ENCODE measurements at places on chromosomes 2 and 18.

GRCh38 chr2:212998626-212999359 lies 152.6 kb downstream of the IKZF2 start:
- no peak for DNase-seq

- DNase-seq, result no peak
Measured at GRCh38 chr2:53770264-53770663, 2.7 kb downstream of the CHAC2 start.

DNA sequence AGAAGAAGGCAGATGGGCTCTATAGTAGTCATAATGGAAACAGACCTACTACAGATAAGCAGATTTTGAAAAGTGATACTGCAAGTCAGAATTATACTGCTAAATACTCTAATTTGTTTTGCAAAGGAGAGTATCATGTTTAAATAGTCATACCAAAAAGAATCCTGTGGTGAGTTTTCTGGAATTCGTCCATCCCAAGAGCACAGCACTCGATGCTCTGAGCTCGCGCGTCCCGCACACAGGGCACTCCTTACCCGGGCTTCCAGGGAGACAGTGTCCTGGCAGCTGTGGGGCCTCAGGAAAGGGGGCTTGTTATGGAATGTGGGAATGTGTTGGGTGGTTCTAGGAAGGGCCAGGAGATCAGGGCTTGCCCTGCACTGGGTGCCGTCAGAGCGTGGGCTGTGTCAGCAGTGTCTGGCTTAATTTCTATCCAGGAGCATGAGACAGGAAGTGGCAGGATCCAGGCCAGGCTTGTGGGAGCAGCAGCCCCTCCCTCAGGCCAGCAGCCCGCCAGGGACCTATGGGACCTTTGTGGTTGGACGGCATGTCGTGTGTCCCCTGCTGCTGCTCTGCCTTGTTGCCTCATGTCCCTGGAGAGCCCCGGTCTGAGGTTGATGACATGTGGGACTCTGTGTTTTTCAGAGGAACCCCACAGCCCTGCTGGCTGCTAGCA lies 193.2 kb upstream of the TPO start:
- DNase-seq, result no peak

DNA sequence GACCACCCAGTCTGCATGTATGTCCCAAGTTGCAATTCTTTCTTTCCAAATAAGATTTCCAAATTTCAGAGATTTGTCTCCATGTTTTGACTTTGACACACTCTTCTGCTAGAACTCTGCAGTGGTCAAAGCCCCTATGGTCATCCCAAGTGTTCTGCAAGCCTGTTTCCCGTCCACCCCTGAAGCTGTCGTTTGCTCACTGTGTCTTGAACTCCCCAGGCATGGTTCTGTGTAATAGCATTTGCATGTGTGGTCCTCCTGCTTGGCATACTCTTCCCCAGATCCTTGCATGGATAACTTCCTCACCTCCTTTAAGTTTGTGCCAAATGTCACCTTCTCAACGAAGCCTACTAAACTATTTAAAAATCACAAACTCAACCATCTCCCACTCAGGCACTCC lies 3.9 kb upstream of the MTLN start:
- DNase-seq, result no peak

DNA sequence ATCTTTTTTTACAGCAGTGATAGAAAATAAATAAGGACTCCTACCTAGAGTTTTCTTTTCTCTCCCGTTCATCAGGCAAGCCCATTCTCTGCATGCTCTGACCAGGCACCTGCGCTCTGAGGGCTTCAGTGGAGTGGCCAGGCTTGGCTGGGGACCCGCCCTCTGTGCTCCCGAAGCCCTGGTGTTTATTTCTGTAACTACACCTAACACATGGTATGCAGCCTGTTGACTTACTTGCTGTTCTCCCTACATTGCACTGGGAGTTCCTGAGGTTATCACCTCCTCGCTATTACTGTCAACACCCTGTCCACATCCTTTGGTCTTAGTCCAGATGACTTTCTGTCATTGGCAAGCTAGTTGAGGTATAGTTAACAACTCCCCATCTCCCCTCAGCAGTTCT lies 317.7 kb downstream of the LPIN1 start:
- DNase-seq, result no peak

GRCh38 chr2:28997237-28997846 lies 16.2 kb downstream of the TOGARAM2 start:
- DNase-seq, result no peak

DNA sequence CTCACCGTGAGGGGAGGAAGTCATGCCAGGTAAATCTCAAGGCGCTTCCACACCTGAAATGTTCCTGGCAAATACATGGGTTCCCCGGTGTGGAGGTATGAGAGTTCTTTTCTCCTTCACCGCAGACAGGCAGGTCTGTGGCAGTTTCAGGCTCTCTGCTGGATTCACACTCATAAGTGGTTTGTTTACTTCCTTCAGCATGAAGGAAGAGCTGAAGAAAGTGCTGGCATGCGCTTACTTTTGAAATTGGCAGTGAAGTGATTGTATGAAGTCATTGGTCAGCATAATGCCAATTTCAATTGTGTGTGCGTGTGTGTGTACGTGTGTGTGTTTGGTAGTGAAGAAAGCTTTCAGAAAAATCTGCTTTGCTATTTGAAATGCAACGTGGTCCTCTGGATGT lies 43.4 kb downstream of the RNF144A start:
- DNase-seq, result no peak

GRCh38 chr2:28507796-28508764 lies 12.2 kb downstream of the PLB1 start:
- DNase-seq, result no peak

- DNase-seq, result no peak
Measured at GRCh38 chr2:95058989-95059641, 33.6 kb downstream of the MAL start.

- no peak for DNase-seq
Measured at GRCh38 chr2:54310961-54311360, 54.9 kb upstream of the TSPYL6 start.

DNA sequence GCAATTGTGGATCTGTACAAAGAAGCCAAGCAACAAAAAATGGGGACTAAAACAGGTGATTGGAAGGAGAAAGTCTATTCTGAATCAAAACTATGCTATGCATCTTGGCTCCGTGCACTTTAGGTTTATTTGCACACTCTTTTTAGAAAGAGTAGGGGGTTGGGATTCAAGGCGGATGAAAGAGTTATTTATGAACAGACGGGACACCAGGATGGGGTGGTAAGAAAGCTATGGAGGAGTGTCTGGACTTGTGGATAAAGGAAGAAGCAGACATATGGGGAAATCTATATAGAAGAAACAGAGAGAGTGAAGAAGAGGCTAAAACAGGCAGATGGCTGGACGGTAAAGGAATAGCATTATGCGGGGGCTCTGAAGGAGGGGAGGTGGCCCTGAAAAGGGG lies 57.8 kb downstream of the TCF4 start:
- no peak for DNase-seq

DNA sequence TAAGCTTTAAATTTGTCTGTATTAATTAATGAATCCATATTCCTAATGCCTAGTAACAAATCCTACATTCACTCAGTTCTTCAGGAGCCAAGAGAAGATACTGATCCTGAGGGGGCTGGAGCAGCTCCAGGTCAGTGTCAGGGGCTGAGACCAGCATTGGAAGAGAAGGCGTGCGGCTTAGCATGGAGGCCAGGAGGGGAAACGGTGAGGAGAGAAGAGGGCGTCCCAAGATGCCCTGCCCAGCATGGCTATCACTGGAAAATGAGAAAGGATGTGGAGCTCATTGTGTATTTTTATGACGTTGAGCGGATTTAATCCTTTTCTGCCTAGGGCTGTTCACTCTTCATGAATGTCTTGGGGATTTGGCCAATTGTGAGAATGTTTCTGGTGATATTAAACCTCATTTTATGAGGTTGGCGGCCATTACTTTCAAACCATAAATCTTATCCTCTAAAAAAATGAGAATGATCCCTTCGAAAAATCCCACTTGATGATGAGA lies 131.7 kb downstream of the KCTD1 start:
- no peak for DNase-seq

DNA sequence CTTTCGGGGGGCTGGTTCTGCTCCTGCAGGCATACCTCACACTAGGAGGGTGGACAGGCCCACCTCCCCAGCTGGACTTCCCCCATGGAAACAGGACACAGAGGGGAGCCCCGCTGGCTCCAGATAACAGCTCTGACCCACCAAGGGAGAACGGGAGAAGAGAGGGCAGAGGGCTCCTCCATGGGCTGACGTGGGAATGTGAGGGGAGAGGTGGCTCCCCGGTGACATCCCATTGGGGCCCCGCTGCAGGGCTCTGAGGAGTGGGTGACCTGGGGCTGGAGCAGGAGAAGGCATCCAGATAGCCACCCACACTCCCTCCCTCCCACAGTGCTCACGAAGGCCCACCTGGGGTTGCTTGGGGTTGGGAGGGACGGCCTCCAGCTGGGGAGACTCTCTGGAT lies 45.9 kb downstream of the FBLN7 start:
- DNase-seq, result no peak

GRCh38 chr2:9555297-9556120 lies at the start of gene ADAM17:
ADAM17 (minus strand) TSS chr2:9555830; CDS start chr2:9555605, 225 bp downstream.
- peak; percentile 98 for DNase-seq

DNA sequence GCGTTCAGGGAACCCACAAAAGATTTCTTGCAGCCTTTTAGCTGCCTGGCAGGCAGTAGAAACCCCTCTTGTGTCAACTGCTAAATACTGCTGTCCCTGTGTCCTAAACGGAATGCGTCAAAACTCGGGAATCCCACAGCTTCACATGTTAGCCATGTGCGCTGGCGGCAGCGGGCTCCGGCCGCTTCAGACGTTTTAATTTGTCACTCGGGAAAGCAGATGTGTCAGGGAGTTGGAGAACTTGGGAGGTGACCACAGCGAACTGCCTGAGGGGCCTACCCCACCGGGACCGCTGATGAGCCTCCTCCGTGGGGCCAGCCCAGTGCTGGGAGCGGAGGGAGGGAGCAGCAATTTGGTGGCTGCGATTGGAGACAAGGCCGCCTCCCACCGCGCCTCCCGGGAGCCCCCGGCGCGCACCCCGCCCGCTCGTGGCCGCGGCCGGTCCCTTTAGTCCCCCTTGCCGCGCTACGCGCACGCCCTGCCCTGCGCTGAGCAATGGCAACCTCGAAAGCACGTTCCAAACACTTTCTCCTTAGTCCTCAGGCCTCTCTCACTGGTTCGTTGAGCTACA lies 146.1 kb upstream of the SATB2 start:
- DNase-seq, result no peak

DNA sequence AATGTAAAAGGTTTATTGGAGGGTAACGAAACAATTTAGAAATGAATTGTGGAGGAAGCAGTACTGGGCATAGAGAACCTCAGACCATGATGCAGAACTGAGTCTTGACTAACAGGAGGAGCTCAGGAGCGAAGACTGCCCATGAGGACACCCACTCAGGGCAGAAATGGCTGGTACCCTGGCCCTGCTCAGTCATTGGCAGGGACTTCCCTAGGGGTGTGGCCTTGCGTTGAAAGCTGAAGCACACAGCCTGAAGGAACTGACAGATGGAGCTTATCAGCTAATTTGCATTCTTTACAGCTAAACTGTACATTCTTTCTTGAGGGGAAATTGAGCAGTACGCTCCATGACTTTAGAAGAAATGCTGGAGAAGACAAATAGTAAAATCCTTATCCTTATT lies 57.1 kb downstream of the PDK1 start:
- DNase-seq, result no peak

GRCh38 chr2:180983468-180984242 lies 3.2 kb downstream of the UBE2E3 start:
- peak; percentile 43 for DNase-seq

DNA sequence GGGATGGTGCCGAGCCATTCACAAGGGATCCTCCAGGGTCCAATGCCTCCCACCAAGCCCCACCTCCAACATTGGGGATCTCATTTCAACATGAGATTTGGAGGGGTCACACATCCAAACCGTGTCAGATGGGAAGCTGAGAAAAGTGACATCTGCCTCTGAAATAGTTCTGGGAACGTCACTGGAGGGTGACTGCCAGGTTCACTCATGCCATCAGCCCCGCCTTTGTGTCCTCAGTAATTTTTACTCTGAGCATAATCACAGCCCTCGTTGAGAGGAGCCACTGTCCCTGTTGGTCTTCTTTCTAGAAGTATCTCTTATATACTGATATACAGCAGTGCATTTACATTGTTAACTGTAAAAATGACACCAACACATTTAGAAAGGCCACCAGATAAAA lies 67.4 kb downstream of the KLHL29 start:
- no peak for DNase-seq

- DNase-seq, result no peak
Measured at GRCh38 chr2:160426604-160427003, 67.0 kb downstream of the RBMS1 start.

- DNase-seq, result peak; percentile 40
Measured at GRCh38 chr2:65129286-65129825, 550 bp downstream of the RAB1A start.

DNA sequence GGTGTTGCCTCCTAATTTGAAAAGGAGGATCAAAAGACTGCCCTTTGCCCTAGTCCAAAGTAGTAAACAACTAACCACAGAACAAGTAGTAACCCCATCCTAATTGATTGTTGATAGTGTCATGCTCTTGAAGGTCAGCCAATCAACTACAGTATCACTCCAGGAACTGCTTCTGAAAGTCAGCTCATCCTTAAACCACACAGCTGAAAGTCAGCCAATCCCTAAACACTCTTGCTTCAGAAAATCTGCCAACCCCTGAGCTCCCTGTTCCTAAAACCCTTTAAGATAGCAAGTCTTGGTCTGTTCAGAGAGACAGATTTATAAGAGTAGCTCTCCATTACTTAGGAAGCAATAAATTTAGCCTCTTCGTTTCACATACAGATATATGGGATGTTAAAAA lies 51.6 kb upstream of the CPO start:
- no peak for DNase-seq

- no peak for DNase-seq
Measured at GRCh38 chr2:218422403-218423086, 3.6 kb downstream of the VIL1 start.

- no peak for DNase-seq
Measured at GRCh38 chr2:132747046-132747445, 77.0 kb upstream of the LYPD1 start.

GRCh38 chr2:67564626-67565025 lies 167.5 kb downstream of the ETAA1 start:
- no peak for DNase-seq

- no peak for DNase-seq
Measured at GRCh38 chr2:85439986-85440385, 21.5 kb downstream of the SH2D6 start.

DNA sequence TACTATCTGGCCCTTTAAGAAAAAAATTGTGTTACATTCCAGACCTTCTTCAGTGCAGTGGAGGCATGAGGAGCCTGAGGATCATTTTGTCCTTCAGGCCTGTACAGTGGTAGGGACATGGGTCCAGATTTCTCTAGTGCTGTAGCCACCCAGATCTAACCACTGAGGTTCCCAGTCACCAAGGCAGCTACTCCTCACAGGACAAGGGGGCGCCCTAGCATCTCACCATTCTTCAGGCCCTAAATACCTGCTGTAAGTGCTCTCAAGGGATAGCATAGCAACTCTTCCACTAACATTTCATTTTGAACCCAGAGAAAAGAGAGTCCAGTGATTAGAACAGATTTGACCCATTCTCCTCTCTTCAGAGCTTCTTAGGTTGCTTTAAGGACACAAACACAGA lies 1533.0 kb downstream of the LRP1B start:
- no peak for DNase-seq

GRCh38 chr2:189253836-189254235 lies 74.3 kb upstream of the COL5A2 start:
- no peak for DNase-seq
